ENCODE measurements at places on chromosomes 2 and 18.

- DNase-seq = no peak
Observed at GRCh38 chr18:34773961-34774766, 64.1 kb downstream of the DTNA start.

DNA sequence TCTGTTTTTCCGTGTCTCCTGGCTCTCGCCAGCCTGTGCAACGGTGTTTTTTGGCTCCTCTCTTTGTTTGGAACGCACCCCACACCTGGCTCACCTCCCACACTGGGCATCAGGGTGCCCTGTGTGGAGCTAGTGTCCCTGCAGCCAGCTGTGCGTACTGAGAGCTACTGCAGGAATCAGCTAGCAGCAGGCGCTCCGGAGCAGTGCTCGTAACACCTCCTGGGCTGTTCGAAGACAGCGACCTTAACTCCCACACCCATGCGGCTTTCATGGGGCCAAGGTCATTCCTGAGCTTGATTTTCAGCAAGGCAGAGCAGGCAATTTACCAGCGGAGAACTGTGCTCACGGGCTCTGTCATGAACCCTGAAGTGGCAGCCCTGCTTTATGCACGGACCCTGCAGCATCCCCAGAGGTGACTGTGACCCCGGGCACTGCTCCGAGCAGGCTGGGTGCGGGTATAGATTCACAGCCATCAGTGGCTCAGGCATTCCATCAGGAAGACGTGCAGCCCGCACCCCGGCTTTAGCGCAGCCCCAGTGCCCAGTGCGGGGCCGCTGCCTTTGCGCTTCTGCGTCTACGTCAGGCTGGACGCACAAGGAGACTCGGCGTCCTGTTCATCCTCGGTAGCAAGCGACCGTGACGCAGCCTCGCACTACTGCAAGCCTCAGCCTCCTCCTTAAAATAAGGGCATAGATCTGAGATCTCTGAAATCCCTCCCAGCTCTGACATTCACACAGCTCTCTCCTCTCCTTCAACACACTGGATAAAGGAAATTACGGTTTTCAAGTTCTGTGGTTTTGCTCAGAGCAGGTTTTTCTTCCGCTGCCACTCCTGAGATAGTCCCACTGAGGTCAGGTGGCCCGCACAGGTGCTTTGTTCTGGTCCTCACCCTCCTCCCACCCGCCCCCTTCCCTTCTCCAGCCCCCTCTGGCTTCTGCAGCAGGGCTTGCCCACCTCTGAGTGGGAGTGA is 58.2 kb downstream of the ADI1 start:
- no peak for DNase-seq

DNA sequence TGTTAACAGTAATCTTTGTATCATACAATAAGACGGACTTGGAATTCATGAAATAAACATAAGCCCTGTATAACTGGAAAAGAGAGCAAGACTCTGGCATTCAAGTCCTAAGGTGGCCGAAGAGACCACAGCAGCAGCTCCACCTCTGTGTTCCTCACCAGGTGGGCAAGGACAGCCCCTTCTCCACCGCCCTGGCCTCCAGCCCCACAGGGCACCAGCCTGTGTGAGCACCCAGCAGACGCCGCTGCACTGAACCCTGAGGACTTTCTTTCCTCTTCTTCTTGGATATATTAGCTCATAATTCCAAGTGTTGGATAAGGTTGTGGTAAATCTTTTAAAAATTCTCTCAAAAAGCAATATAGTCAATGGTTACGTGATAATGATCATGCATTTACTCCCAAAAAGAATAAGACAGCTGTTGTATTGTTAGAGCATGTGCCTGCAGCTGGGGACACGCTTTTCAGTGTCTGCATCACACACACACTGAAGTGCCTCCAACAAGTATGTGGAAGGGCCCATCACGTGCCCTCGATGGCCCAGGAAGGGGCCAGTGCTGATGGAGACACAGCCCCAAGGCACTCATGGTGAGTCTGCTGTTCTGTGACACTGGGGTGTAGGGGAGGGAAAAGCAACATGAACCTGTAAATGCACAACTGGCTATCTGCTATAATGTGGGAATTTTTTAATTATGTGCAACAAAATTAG is 26.8 kb downstream of the FAM178B start:
- DNase-seq = no peak

DNA sequence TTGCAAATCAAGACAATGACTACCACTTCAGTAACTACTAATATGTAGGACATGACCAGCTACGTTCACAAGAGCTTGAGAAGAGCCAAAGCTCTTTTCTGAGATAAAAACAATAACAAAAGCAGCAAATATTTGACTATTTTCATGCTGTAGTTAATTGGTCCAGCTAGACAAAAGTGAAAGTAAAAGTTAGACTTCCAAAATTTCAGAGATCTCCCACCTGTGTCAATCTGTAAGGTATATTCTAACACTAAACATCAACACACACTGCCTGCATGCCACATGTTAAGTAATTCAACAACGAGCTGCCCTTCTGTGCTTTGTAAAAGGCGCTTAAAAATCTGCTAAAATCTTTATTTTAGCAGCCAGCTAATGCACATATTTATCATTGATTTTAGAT is 185.9 kb downstream of the SLC39A10 start:
- no peak for DNase-seq

DNA sequence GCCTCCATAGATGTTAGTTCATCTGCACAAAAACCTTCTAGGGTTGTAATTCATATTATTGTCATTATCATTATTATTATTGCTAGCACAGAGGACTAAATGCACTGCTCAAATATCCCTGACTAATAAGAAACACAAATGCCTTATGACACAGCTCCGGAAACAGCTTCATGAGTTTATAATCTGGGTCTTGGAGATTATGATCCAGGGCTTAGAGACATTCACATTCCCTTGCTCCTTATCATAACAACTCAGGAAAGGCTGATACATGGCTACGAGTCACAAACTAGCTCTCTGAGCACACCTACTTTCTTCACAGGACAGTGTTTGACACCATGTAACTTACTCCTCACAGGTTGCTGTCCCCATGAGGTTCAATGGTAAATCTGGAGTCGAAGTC is 102.2 kb upstream of the TTC39C start:
- no peak for DNase-seq

GRCh38 chr2:84849271-84849952 is 31.5 kb downstream of the TRABD2A start:
- peak; percentile 28 for DNase-seq

DNA sequence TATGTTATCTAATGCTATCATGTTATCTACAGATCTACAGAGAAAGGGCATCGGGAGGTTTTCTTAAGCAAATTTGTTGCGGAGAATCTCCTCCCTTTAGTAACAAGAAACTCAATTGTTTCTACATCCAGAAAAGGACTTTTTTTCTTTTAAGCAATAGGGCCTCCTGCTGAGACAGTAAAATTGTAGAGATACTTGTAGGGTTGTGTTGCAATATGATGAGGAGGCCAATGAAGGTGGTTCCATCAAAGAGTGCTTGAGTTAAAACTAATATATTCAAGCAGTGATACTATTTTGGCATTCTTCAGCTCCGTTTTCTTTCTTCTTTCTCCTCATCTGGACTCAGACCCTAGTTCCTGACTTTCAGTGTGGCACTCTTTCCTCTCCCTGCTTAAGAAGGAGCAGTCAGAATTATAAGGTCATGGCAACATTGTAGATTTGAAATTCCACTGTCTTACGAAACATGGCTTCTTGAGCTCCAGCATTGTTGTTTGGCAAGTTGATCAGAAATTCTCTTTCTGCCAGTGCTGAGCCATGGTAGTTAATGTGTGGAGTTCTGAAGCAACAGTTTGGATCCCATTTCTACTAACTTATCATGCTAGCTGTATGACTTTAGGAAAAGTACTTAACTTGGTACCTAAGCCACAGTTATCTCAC is 202.0 kb upstream of the SLC14A2 start:
- DNase-seq = no peak

DNA sequence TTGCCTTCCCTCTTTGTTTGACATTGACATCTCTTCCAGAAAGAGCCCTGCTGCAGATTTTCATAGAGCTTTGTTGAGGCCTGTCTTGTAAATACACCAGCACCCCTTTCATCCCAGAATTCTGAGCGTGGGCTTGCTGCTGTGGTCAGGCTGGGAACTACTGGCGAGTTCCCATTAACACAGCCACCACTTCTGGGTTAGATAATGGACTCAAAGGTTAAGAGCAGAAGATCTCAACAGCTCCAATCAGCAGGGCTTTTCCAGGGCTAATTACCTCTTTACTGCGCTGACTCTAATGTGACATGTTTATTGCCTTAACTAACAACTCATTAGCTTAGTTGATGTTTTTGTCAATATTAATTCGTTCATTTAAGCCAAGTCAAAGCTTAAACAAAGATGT is 235.9 kb upstream of the BOD1L2 start:
- DNase-seq = no peak

- DNase-seq = no peak
Observed at GRCh38 chr2:28558918-28559317, 63.1 kb downstream of the PLB1 start.

GRCh38 chr2:43021791-43022509 is 204.5 kb downstream of the ZFP36L2 start:
- DNase-seq = no peak

- no peak for DNase-seq
Observed at GRCh38 chr2:63192889-63193774, 142.5 kb downstream of the OTX1 start.

- DNase-seq = no peak
Observed at GRCh38 chr2:10912076-10912731, 470 bp downstream of the KCNF1 start.

DNA sequence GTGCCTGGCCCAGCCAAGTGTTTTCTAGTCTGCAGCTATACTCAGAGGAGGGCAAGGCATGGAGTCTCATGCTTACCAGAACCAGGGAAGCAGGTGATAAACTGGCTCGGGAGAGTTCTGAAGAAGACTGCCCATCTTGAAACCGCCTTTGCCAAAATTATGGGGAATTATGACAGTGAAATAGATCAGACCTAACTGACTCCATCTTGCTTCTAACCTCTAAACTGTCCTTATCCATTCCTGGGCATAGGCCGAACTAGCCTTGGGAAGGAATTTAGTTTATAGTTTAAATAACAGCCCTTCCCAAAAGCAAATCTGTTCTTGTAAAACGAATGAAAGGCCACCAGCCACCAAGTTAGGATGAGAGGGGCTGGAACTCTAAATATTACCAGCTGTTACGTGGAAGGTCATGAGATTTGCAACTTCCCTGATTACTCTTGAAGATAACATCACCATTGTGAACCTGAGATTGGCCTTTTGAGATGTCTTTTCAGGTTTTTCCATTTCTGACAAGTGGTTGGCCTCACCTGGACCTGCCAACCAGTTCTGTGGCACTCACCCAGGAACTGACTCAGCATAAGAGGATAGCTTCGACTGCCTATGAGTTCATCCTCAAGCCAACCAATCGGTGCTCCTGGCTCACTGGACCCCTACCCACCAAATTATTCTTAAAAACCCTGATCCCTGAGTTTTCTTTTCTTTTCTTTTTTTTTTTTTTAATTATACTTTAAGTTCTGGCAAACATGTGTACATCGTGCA is 23.4 kb downstream of the CHCHD5 start:
- DNase-seq = no peak

DNA sequence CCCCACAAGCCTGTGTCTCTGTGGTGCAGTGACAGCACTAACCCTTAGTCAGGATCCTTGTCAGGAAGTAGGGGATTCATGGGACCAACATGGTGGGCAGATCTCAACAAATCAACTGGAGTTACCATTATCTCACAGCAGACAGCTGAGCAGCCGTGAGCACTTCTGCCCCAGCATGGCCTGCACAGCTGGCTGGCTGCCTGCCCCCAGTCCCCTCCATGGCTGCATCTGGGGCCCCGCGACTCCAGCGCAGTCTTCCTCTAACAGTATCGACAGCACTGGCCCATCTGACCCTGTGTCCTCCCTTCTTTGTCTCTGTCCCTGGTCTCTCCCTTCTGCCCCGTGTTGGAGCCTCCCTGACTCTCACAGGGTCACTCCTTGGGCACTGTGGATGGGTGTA is 4.7 kb upstream of the ADCY3 start:
- DNase-seq = no peak

DNA sequence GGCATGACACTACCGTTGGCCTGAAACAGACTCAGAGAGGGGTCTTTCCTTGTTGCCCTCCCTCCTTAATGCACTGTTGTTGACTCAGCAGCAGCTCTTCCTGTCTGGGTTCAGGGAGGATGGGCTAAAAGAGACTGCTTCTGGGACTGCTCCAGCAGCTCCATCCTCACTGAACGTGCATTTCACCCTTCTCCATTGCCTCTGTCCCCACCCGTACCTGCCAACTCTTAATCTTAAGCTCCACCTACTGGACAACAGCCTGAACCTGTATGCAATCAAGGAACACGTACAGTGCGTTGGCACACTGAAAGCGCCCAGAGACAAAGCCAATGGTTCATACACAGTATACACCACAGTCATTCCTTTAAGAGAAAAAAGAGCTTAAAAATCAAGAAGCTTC is 230.8 kb upstream of the RAB6C start:
- no peak for DNase-seq

- DNase-seq = no peak
Observed at GRCh38 chr18:35172451-35173035, 68.3 kb upstream of the ZNF397 start.

- no peak for DNase-seq
Observed at GRCh38 chr2:239349453-239350135, 51.2 kb downstream of the HDAC4 start.

- no peak for DNase-seq
Observed at GRCh38 chr2:85759257-85759613, 5.4 kb downstream of the ATOH8 start.

DNA sequence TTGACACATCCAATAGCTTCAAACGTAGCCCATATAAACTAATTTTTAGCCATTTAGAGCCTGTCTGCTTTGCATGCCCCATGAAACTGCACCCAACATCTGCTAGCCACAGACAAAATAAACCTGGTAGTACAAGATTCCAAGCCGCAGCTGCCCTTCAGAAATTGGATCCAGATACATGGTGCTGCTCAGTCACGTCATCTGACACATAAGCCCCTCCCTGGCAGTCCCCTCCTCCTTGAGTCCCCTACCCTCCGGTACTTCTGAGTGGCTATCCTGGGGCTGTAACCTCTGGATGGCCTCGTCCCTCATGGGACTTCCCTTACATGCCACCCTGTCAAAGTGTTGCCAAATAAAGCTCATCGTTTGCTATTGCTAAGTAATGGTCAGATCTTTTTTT is 33.8 kb downstream of the PROC start:
- no peak for DNase-seq

GRCh38 chr2:45029215-45029614 is 20.0 kb upstream of the SIX2 start:
- DNase-seq = no peak

DNA sequence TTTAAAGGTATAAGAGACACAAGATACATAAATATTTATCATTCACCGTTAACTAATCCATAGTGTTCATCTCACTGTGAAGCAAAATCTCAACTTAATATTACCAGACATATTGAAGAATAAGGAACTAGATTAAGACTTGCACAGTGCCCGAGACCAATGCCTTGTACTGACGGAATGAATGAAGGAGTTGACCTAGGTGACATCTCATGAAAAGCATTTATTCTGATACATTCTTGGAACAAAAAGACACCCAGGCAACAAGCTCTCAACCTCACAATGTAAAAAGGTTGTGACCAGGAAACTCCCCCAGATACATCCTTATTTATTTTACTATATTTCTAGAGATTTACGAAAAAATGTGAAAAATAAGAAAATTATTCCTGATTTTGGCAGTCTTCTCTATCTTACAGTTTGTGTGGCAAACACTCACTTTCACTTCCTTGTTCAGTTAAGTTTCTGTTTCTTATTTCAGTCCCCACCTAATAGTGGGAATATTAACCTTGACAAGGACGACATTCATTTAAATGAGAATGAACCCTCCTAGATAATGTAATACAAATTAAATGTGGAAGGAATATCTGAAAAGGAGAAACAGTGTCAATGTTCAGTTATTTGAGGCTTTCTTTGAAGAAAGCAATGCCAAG is 28.4 kb downstream of the M1AP start:
- no peak for DNase-seq

- no peak for DNase-seq
Observed at GRCh38 chr2:46493971-46494250, 14.5 kb downstream of the TMEM247 start.

Measured in activated T-helper 1 cell treated with anti-CD3 and anti-CD28 coated beads, Interleukin-12 subunit alpha, Interleukin-12 subunit beta, Interleukin-2, Interleukin-4 antibody, amounts not matched to agents 30 ng/mL and 10 ng/mL and 1 ng/mL, durations not matched to agents 14 hours and 24 hours and 36 hours (primary cell).